ENCODE measurements at places on chromosomes 12 and 14.

- DNase-seq = peak; percentile 64
Measured at GRCh38 chr12:55724226-55724939, 4.2 kb downstream of the RDH5 start.

DNA sequence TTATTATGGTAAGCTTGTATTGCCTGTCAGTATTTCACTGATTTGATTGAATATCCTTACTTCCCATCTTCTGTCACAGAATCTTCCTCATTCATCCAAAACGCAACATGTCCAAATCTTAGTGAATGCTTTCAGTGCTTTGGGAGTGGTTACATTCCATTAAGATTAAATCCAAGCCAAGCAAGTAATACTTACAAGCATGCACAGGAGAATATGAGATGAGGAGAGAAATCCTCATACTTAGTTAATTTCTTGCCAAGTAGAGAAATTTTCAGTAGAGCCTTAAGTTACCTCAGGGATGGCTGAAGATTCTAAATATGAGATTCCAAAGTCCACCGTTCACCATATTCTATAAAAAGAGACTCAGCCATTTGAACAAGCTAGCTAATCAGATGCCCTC is 316.0 kb downstream of the RAD51B start:
- DNase-seq = no peak

DNA sequence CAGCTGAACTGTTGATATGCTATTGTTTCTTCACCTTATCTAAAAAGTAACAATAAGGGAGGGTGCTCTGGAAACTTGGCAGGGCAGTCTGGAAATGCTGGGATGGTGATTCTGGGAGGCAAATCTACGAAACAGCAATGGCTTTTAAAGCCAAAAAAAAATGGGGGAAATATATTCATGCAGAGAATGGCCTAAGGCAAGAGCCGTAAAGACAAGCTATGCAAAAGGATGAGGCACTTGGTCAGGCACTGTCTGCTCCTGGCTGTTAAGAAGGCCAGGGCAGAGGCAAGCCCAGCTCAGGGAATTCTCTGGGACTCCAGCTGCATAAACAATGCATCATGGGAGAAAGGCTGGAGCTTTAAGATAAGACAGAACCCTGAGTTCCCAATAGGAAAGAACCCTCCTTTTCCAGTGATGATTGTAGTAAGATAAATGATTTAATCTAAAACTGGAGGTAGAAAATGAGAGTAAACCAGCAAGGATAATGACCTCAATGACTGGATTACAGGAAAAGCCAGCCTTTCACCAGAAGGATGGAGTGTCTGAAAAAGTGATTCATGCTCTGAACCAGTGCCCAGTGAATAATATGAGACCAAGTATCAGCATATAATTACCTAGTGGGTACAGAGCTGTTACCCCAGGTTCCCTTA is 46.0 kb downstream of the ITPR2 start:
- no peak for DNase-seq

DNA sequence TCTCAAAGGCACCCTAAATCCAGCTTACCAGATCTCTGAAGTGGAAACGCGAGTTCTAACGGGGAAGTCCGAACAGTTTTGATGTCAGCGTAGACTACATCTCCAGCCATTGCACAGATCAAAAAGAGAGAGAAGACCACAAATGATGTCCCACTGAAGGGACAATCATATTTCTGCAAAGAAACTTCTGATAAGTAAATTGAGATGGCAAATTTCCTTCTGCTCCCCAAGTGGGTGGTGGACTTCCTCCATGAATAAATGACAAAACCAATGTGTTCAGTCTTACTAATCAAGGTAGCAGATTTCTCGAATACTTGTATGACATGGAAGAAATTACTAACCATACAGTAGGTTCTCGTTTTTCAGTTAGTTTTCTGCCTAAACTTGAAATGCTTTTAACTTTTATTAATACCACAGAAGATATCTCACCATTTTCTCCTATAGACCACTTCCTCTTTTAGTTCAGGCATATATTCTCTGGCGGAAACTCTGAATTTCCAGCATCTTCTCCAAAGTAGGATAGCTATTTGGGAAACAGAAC is at the start of gene CLECL1:
TSS of gene CLECL1 (minus strand) at position 177 of the 541 bp plus-strand sequence.
- DNase-seq = no peak

- DNase-seq = no peak
Measured at GRCh38 chr14:93347850-93348249, 868 bp downstream of the COX8C start.

GRCh38 chr12:120067084-120067869 is 49.3 kb downstream of the RAB35 start:
- no peak for DNase-seq

- DNase-seq = peak; percentile 59
Measured at GRCh38 chr14:53226553-53226952, 73.4 kb upstream of the DDHD1 start.

DNA sequence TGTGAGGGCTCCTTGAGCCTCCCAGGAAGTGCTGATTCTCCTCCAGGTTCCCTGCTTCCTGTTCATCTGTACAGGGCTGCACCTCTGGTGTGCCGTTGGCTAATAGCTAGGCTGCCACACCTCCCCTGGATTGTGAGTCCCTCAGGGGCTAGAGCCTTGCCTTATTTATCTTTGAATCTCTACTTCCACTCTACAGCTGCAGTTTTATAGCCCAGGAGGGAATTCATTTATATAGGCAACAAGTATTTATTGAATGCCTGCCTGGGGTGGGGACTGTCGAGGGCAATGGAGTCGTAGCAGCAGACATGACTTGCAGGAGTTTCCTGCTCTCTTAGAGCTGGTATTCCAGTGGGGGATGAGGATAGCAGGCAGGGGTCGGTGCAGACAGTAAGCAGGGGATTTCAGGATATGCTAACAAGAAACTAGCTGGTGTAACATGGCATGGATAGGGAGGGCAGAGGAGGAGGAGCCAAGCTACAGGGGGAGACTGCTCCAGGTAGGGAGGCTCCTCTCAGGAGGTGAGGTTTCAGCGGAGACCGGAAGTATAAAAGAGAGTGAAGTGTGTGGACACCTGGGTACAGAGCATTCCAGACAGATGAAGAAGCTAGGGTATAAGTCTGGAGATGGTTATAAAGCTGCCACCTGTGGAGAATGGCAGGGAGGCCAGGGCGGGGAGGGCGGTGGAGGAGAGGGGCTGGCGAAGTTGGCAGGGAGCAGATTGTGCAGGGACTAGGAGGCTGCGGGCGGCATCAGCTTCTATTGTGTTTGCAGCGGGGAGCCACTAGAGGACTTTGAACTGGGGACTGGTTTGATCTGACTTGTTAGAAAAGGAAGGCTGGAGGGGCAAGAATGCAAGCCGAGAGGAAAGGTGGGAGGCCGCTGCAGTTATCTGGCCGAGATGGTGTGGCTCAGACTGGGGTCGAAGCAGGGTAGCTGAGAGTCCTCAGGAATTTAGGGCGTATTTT is 17.2 kb downstream of the USP30 start:
- DNase-seq = no peak

GRCh38 chr14:51653079-51653774 is 1.5 kb downstream of the FRMD6 start:
- DNase-seq = peak; percentile 53

- DNase-seq = no peak
Measured at GRCh38 chr14:38138473-38139138, 69.1 kb upstream of the SSTR1 start.

- DNase-seq = no peak
Measured at GRCh38 chr12:116259800-116260577, 17.5 kb downstream of the MED13L start.

GRCh38 chr14:31837031-31837430 is 240.1 kb upstream of the ARHGAP5 start:
- no peak for DNase-seq

- DNase-seq = no peak
Measured at GRCh38 chr14:102859911-102860310, 62.6 kb upstream of the AMN start.

- no peak for DNase-seq
Measured at GRCh38 chr12:103181366-103182152, 224.1 kb downstream of the ASCL1 start.

- no peak for DNase-seq
Measured at GRCh38 chr14:93186956-93187355, 1.8 kb downstream of the LYSET start.
